Left kidney (tissue), 8 donors: ENCODE measurements at places on chromosomes 1 and 21. TPM values are rescaled to one million over a fixed set of nuclear protein-coding genes. Genes with fewer than 3 reads are reported as not detected.
A peak's percentile ranks its signal among the peaks of the same experiment; 100 is the strongest.

- DNase-seq = peak; percentile 76
These were observed 31.6 kb upstream of the PDE9A start for GRCh38 chr21:42621819-42622177.

- no peak for DNase-seq
These were observed 8.8 kb downstream of the SNRPE start for GRCh38 chr1:203870245-203870644.

GRCh38 chr1:158203693-158204457 is 23.2 kb downstream of the CD1D start:
- DNase-seq = peak; percentile 56

Gene LENEP
- 0.93 TPM for polyA plus RNA-seq

- no peak for DNase-seq
These were observed 168.5 kb upstream of the RUNX1 start for GRCh38 chr21:35217504-35218060.

DNA sequence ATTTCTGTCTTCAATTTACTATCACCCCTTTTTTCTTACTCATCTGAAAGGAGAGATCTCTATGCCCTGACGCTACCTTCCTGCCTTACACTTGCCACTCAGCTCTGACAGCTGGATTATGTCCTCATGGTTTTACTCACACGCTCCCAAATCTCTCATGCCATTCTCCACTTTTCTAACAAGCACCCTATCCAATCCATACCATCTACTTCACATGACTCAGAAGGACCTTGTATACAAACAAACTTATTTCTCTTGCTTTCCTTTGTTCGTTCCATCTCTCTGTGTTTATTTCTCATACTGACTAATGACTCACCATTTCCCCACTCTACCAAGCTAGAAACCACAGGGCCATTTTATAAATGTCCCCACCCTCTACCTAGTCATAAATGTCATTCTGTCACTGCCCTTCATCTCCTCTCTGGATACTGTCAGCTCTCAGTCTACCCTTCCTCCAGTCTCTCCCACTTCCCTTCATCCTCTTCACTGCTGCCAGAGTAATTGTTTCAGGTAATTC is 87.3 kb downstream of the USP24 start:
- no peak for DNase-seq

GRCh38 chr1:206490771-206491405 is 16.4 kb upstream of the RASSF5 start:
- no peak for DNase-seq

Gene SOX13
- 49.9 TPM for polyA plus RNA-seq

DNA sequence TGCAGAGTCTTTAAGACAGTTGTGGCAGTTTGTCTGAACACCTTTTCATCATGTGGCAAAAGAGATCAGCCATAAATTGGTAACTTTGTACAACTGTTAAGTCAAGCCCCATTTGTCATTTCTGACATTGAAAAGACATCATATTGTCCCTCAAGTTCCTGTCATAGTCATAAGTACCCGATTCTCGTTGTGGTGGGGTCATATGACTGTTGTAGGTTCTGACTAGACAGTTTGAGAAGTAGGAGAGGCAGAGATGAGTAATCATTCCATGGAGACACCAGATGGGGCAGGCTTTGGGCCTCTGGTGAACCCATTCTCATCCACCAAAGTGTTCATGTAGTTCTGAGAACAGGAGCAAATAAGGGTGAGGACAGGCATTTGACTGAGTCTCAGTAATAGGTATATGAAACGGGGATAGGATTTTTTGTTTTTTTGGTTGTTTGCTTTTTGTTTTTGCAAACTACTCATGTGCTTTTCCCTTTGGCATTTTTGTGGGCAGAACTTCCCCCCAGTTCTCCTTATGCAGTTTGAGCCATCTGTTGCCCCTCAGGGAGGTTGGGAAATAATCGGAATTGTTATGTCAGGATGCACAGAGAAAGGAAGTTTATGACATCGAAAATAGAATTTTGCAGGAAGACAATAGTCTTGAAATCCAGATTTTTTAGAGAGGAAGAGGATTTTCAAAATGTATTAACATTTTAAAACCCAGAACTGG is 86.9 kb upstream of the KCNE2 start:
- no peak for DNase-seq

DNA sequence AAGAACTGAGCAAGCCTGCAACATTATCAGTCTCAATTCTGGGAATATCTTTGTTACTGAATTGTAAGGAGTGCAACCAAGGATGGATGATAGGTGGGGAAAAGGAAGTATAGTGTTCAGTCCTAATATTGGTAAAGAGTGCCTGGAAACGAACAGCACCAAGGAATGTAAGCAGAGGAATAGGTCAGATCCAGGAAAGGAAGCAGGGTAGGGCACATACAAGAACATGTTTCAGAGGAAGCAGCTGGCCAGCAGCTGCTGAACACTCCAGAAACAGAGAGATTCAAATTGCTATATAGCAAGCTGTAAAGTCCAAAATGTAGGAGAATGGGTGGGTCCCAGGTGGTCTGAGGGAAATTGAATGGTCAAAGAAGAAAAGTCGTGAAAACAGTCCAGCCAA is 37.9 kb downstream of the CRB1 start:
- DNase-seq = no peak

Gene ZSWIM5
- polyA plus RNA-seq = 9.6 TPM

DNA sequence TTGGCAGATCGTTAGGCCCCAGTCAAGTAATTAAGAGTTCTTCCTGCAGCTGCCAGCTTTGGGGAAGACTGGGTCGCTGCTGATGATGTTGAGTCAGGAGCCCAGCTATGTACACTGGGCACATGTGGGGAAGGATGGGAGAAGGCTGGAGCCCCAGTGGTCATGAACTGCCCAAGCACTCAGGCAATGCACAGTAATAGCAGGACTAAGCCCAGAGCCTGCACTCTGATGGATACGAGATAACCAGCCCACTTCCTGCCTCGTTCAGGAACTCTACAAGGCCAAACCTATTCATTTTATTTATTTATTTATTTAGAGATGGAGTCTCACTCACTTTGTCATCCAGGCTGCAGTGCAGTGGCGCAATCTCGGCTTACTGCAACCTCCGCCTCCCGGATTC is 81.1 kb upstream of the BTG3 start:
- DNase-seq = no peak

DNA sequence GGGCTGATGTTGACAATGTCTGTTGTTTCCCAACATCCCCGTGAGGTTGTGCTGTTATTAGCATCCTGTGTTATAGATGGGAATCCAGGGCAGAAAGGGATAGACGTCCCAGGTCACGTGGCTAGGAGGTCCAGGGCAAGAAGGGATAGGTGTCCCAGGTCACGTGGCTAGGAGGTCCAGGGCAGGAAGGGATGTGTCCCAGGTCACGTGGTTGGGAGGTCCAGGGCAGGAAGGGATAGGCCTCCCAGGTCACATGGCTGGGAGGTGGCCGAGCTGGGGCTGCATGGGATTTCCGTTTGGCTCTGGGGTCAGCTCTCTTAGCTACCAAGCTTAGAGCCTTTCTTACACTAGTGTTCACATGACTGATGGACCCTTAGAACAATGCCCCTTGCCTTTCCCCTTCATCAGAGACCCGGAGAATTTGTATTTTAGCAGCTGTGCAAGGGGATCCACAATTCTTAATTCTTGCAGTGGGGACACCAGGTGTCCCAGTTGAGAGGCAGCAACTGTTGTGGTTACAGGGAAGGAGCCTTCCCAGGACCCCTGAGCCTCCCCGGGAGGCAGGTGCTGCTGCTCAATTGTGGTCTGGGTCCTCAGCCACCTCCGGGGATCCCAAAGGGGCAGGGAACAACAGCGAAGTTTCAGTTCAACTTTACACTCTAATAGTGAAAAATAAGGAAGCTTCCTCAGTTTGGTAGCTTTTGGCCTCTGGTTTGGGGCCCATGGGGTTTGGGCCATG is 69.2 kb downstream of the UMODL1 start:
- no peak for DNase-seq

DNA sequence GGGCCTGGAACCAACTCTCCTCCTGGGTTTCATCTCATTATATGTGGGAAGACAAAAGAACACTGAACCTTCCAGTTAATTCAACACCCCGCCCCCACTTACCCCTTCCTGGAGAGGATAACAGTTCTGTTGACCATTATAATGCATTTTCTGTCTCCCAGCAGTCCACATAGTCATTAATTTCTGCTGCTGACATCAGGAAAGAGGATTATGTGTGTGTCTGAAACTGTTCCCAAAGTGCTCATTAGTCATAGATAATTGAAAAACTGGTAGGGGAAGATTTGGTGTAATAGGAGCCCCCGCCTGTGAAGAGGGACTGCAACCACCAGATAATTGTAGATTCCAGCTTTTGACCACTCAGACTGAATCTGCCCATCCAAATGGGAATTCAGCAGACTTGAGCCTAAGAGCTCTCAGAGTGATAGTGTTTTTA is 208.7 kb downstream of the FGGY start:
- DNase-seq = no peak

Gene SLAMF1
- not detected for polyA plus RNA-seq

DNA sequence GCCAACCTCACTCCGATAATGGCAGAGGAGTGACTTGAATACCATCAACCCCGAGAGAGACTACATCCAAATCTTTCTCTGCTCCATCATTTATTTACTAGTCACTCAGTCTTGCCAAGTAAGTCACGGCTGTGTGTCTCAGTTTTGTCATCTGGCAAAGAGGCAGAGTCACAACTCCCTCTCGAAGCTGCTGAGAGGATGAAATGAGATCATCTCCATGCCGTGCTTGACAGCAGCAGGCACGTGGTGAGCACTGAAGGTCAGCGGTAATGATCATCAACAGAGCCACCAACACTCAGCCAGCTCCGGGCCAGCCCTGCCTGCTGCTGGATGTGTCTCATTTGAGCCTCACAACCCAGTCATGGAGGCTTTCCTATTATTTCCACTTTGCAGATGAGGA is 19.9 kb downstream of the ALDH4A1 start:
- no peak for DNase-seq

Gene SYT6
- polyA plus RNA-seq = 2.3 TPM

Gene S1PR1
- polyA plus RNA-seq = 15.6 TPM

- no peak for DNase-seq
These were observed 6.8 kb upstream of the EFHD2 start for GRCh38 chr1:15402809-15403450.

DNA sequence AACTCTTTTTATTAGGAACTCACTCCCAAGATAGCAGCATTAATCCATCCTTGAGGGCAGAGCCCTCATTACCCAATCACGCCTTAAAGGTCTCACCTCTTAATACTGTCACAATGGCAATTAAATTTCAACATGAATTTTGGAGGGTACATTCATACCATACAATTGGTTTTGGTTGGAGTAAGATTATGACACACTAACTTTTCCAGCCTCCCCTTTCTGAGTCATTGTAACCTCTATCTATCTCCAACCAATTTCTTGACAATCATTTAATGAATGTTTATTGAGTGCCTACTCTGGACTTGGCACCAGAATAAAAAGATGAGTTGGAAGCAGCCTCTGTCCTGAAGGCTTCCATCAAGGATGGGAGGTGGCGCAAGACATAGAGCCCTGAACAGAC is 94.2 kb upstream of the L1TD1 start:
- DNase-seq = no peak

DNA sequence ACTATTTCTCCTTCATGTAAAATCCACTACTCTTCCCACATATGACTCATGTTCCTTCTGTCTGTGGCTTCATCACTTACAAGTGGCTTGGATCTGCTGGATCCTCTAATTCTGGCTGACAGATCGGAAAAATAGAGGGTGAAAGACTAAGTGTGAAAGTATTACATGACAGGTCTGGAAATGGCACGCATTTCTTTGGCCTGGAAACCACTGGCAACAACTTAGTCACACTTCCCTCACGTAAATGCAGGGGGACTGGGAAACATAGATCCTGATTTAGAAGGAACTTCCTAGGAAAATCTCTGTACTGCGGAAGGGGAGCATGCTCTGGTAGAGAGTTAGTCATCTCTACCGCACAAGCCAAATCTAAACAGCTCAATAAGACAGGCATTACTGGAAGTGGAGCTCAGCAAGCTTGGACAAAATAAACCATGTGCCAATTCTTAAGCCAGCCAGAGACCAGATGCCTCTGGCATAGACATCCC is 305.4 kb upstream of the PTBP2 start:
- DNase-seq = no peak

- DNase-seq = no peak
These were observed 47.2 kb downstream of the PTPRF start for GRCh38 chr1:43577655-43578542.

Gene GSTM1
- 115 TPM for polyA plus RNA-seq

- DNase-seq = no peak
These were observed 4.4 kb downstream of the FOXD3 start for GRCh38 chr1:63326473-63327380.

DNA sequence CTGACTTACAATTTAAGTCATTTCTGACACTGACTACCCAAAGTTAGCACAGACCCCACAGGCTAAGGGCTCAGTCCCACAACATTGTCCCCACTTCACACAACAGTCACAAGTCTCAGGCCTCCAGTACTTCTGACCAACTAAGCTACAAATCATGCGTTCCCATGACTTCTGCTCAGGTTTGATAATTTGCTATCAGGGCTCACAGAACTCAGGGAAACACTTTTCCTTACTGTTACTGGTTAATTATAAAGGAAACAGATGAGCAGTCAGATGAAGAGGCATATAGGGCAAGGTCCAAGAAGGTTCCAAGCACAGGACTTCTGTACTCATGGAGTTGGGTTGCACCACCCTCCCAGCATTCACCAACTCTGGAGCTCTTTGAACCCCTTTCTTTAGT is 151.2 kb upstream of the TNR start:
- DNase-seq = no peak

Gene TACSTD2
- polyA plus RNA-seq = 26.2 TPM

- DNase-seq = no peak
These were observed 54.3 kb upstream of the SDC3 start for GRCh38 chr1:30962609-30963508.

- DNase-seq = no peak
These were observed 39.0 kb downstream of the LRRC8C start for GRCh38 chr1:89671775-89672488.

Gene FCAMR
- 7.7 TPM for polyA plus RNA-seq

Gene DNAJC16
- polyA plus RNA-seq = 36.6 TPM

Gene TPTE
- polyA plus RNA-seq = not detected

GRCh38 chr1:206925106-206925736 is 3.5 kb upstream of the FCMR start:
- DNase-seq = no peak

Gene BATF3
- polyA plus RNA-seq = 0.88 TPM

GRCh38 chr1:18284805-18285537 is 177.4 kb downstream of the IGSF21 start:
- peak; percentile 19 for DNase-seq

- no peak for DNase-seq
These were observed 2603.7 kb upstream of the TPTE start for GRCh38 chr21:7917729-7918128.

DNA sequence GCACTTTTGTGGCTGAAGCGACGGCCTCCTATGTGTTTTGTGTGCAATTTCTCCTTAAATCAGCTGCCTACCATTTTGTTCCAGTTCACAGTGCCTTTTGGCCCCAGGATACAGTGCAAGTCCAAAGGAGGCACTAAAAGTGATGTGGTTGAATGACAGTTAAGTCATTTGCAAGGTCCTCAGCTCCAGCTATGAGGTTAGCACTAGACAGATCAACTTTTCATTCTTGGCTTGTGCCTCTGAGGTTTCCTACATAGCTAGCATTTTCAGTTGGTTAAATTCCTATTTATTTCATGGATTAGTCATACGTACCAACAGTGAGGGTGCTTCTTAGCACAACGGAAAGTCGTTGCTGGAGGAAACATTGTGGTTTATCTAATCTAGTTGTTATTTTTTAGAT is 59.3 kb upstream of the NTPCR start:
- no peak for DNase-seq
